ENCODE measurements at places on chromosomes 3 and 15.

DNA sequence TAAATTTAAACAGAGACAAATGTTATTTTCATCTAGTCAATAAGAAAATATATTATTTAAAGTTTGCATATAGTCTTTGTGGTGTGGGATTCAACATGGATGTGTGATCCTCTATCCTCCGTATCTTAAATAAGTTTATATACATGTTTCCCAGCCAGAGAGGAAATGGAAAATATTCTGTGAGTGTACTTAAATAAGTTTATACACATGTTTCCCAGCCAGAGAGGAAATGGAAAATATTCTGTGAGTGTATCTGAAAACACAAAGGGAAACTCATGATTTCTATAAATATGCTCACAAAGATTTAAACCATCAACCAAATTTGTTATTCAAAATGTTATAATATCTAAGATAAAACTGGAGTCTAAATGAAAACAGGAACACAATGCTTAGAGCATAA is 110.0 kb upstream of the MELTF start:
- no peak for DNase-seq

DNA sequence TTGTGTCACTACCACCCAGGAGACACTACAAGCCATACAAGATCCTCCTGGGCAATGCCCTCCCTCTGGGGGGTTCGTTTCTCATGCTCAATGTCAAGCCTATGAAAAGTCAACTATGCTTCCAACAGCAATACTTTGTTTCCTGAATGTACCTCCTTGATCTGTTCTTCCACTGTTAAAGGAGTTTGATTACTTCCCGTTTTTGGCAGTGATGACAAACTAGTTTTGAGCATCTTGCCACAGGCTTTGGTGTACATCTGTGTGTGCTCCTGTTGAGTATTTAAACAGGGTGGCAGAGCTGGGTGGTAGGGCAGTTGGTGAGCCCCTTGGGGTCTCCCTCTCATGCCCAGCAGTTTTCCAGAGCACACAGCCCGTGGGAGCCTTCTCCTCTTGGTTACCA is 81.4 kb downstream of the IL12A start:
- DNase-seq = no peak

DNA sequence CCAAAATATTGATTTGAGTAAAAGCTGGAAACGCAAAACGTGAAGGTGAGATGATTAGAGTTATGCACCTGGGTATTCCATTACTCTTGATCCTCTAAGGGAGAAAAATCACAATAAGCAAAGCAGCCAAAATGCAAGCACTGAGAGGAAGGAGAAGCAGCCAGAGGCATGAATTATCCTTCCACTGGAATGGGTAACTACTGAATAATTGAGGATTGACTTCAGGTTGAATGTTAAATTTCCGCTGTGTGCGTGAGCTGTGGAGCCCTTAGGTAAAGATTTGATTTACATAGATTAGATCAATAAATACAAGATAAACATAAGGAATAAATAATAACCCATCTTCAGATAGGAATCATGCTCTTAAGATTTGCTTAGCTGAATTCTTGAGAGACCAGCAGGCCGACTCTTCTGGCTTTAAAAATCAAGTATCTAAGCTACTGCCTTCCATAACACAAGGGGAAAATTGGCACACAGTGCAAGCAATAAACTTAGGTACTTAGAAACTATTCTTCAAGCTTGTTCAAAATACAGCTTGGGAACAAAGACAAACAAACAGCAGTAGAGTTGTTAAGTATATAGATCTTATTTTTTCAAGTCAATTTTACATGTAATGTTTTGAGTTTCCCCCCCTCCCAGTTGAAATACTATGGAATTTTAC is 1459.5 kb downstream of the ZPLD1 start:
- no peak for DNase-seq

DNA sequence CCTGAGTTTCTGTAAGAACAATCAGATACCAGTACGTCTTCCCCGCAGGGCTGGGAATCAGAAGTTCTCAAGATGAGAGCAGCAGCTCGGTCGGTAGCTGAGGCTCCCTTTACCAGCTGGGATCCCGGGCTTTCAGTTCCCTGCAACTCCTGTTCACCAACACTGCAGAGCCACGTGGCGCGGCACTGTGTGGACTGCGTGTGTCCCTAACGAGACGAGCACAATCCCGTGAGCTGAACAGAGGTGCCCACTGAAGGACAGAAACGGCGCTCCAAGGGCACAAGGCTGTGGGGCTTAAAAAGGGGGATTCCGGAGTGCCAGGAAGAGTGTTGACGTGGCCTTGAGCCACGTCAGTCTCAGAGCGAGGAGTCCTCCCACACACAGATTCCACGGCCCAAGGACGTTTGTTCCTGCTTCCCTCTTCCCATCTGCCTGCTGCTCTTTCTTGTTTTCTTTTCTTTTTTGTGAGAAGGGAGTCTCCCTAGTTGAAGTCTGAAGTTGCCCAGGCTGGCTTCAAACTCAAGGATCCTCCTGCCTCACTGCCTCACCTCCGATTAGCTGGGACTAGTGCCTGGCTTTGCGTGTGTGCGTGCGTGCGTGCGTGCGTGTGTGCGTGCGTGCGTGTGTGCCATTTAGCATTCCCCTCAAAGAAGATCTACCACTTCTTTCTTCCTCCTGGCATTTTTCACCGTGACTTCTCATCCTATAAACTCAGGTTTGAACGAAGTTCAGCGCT is 37.1 kb upstream of the RPL35A start:
- DNase-seq = no peak

DNA sequence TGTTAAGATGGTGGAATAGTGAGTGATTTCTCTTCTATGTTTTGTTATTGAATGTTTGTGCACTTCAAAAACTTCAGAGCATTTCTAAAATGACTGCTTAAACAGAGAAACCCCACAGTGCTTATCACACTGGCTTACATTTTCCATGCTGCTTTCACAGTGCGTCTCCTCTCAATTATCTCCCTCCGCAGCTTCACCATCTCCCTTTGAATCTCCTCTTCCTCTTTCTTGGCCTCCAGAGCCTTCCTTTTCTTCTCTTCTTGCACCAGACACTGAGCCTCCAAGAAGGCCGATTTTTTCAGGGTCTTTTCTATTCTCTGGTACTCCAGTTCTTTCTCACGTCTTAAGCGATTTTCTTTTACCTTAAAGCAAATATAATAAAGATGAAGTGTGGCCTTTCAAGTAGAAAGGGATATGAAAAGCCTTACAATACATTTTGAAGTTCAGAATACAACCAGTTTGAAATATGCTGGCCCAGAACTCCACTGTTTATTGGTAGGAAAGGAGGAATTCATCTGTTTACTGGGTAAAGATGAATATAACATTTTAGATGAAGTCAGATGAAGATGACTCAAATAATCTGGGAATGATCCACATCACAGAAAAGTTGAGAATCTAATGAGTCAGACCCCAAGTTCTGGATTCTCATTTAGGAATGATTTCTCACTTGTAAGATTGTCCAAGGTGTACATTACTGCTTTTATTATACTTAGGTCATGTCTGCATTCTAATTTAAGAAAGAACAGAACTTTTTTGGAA is 21.4 kb downstream of the CCDC191 start:
- no peak for DNase-seq

DNA sequence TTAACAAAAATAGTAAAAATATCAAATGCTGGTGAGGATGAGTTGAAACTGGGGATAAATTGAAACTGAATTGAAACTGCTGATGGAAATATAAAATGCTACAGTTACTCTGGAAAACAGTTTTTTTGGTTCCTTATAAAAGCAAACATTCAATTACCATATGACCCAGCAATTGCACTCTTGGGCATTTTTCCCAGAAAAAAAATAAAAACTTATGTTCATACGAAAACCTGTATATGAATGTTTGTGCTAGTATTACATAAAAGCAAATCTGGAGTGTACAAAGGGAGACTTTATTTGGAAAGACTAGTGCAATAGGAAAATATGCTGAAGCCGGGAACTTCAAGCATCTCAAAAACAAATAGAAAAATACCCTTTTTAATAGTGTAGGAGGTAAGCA is 857.9 kb upstream of the CADM2 start:
- no peak for DNase-seq

GRCh38 chr15:29612701-29613100 is 209.6 kb downstream of the TJP1 start:
- DNase-seq = no peak

DNA sequence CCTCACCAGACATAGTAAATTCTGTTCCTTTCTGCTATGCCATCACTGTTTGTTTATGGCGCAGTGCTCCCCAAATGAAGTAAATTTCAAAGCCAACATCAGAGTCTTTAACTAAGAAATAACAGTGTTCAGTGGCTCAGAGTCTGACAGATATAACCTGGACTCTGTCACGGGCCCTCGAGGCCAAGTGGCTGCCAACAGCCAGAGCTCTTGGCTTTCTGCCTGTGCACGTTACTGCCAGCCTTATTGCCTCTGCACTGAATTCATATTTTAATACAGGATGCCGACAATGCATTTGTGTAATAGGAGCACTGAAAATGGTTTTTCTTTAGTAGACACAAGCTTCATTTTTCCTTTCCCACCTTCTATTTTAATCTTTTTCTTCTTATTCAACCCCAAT is 219.9 kb downstream of the NLGN1 start:
- DNase-seq = peak; percentile 31

GRCh38 chr3:137845194-137845593 is 81.1 kb downstream of the SOX14 start:
- no peak for DNase-seq

- DNase-seq = no peak
These were observed 85.7 kb downstream of the OXNAD1 start for GRCh38 chr3:16350597-16351318.

- DNase-seq = no peak
These were observed 116.1 kb downstream of the ATP1B3 start for GRCh38 chr3:141992512-141992911.

- DNase-seq = no peak
These were observed 34.0 kb upstream of the CCDC174 start for GRCh38 chr3:14617508-14618023.

GRCh38 chr3:129370248-129370964 is 58.0 kb downstream of the EFCAB12 start:
- DNase-seq = no peak

DNA sequence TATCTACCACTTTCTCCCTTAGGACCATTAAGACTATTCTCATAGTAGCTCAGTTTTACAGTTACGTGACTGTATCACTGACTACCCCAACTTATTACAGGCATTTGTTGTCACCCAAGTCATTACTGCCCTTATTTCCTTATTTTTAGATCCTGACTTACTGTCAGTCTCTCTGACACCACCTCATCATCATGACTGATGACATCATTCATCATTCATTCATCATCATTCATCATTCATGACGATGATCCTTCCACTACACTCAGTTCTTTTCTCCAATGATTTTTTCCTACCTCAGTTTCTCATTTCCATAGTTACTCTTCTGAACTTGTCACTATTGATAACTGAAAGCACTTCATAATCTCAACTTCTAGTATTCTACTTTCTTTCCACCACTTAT is 83.8 kb downstream of the ADAM10 start:
- DNase-seq = no peak

DNA sequence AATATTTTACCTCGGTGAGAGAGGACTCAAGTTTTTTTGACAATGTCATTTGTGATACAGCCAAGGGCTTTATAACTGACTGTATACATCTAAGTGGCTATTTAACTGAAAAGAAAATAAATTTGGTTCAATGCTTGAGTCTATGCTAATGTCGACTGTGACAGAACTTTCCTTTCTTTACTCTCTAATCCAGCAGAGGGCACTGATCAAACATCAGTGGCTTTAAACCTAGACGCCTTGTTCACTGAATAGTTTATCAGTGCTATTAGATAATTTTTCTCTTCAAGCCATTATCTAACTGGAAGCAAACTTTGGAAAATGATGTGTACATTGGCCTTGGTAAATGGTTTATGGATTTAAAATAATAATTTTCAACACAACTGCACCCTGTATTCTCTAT is 285.1 kb downstream of the CHL1 start:
- DNase-seq = no peak

GRCh38 chr3:103968131-103968530 is 1398.6 kb upstream of the ALCAM start:
- DNase-seq = no peak

DNA sequence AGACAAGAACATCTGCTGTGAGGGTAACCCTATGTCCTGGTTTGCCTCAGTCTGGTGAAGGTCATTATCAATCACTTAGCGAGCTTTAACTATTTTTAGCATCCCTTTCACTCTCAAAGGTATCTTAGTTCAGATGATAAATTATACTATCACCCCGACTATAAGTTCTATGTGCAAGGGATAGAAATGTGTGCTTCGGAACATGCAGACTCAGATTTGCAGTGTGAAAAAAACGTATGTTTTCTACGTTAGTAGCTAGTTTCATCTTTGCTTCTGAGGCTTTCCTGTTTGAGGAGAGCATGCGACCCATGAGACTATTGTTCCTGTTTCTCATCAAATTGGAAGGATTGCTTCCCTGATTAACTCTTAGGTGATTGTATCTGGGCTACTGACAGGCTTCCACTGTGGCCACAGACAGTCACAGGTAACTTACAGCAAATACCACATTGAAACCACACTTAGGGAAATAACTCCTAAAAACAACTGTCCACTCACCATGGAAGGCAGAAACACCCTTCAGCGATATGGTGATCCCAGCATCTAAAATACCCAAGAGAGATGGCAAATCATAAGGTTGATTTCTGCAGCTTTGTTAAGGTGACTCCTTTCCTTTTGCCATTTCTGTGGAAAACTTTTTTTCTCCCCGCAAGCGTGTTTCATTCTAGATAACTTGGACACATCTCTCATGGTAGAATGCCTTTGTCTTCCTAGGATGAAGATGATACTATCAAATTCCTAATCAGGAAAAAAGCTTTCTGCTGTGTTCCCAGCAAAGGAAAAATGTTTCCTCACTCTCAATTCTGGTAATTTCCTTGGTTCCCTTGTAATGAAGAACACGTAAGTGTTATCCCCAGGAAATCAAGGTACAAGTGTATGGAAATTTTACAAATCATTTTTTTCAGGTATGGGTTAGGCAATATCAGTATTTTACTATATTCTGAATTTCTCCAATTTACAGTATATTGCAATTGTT is 5.2 kb downstream of the GCSAM start:
- DNase-seq = no peak

- DNase-seq = no peak
These were observed 387.4 kb downstream of the PTPRG start for GRCh38 chr3:61948699-61949305.
